ENCODE measurements at places on chromosomes 13 and 19.

DNA sequence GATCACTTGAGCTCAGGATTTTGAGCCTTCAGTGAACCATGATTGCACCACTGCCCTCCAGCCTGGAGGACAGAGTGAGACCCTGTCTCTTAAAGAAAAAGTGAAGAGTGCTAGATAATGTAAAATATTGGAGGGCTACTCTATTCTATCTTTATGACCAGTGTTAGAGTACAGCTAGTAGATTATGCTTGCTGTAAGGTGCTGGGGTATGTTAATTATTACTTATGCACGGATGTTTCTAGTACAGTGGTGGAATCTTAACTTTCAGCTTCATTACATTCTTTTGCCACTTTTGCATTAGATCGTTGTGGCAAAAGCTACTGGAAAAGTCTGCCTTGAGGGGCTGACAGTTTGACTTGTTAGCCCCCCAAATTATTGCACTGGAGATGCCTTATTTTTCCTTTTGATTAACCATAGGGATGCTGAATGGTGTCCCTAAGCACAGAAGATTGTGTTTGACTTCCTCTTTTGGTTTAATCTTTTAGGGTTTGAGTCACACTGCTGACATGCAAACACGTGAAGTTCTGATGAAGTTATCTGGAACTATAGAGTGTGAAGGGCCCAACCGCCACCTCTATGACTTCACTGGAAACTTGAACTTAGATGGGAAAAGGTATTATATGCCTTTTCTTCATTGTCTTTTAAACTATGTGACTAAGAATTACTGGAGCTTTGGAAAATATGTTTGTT, 169.8 kb downstream of the ATP8A2 start:
- no peak for DNase-seq

GRCh38 chr13:33649212-33649878, 168.6 kb upstream of the RFC3 start:
- peak; percentile 37 for DNase-seq

- DNase-seq = no peak
These were observed 53.3 kb downstream of the STK24 start for GRCh38 chr13:98523455-98524102.

- no peak for DNase-seq
These were observed 5.0 kb upstream of the KLK8 start for GRCh38 chr19:51006406-51006805.

DNA sequence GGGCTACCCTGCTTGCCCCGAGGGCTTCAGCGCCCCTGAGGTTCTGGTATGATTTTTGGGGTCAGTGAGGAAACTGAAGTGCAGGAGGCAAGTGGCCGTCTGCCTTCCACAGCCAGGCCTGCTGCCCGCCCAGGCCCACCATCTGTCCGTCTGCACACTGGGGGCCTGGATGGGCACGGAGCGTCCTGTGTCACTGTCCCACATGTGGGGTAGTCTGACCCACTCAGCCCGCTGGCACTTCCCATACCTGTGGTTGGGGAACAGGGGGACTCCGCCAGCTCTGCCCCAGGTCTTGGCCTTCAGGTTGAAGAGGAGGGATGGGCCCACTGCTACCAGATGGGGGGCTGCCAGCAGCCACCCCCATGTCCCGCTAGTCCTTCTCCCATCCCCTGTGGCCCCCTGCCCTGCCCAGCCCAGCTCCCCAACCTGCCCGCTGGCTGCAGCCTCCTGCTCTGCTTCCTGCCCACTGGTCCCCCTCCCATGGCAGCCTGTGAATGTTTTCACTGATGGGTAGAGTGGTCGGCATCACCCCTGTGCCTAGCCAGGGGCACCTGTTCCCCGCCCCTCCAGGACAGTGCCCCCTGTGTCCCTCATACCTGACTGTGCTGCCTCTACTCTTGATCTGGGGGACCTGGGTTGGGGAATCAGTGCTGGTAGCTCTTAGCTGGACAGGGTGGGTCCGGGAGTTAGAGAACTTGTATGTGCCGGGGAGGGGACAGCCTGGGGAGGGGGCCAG, 9.5 kb downstream of the PIAS4 start:
- DNase-seq = no peak

GRCh38 chr13:99813336-99814095, 158.1 kb downstream of the ZIC5 start:
- DNase-seq = no peak

DNA sequence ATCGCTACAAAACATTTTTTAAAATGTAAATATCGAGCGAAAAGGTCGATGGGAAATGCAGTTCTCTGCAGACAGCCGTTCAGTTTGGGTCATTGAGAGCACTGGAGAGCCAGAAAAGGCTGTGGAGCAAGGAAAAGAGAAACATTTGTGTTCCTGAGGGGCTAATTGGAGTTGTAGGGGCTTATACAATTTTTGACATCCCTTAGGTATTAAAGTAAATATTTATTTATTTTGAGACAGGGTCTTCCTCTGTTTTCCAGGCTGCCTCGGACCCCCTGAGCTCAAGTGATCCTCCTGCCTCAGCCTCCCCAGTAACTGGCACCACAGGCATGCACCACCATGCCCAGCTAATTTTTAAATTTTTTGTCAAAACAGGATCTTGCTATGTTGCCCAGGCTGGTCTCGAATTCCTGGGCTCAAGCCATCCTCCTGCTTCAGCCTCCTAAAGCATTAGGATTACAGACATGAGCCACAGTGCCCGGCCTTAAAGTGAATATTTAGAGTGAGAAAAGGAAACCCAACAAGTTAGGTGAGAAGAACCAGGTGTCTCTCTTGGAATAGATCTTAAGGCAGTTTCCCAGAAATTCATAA, 825 bp upstream of the YIF1B start:
- DNase-seq = no peak

DNA sequence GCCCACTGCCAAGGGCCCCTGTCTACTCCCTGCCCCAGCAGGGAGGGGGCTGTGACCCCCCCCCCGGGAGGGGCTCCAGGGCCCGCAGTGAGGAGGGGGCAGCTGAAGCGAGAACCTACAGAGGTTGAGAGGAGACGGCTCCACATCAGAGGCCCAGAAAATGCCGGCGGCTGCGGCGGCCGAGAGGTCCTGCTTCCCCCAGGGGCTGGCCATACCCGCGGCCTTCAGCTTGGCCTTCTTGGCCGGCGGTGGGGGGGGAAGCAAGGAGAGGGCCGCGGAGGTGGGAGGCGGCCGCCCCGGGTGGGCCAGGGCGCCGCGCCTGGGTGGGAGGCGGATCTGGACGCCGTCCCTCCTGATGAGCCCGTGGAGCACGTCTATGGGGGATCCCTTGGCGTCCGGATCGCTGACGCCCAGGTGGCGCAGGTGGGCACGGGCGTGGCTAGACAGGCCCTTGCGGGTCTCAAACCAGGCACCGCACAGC, 9.2 kb upstream of the AKAP8L start:
- no peak for DNase-seq

- DNase-seq = no peak
These were observed 55.2 kb downstream of the XPO4 start for GRCh38 chr13:20847296-20847695.

DNA sequence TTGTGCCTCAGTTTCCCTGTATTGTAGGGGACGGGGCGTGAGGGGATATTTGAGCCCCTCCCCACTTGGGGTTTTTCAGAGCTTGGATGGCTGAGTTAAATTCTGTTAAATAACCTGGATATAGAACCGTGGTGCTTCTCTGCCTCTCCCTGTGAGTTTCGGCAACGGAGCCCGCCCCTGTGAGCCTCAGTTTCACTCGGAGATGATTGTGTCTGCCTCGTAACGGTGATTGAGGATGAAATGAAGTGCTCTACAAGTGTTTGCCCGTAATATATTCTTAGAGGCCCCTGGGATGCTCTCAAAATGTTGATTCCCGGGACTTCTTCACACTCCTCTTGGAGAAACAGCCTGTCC, 509 bp downstream of the KXD1 start:
- no peak for DNase-seq

GRCh38 chr19:5932146-5932545, 18.1 kb downstream of the CAPS start:
- no peak for DNase-seq

DNA sequence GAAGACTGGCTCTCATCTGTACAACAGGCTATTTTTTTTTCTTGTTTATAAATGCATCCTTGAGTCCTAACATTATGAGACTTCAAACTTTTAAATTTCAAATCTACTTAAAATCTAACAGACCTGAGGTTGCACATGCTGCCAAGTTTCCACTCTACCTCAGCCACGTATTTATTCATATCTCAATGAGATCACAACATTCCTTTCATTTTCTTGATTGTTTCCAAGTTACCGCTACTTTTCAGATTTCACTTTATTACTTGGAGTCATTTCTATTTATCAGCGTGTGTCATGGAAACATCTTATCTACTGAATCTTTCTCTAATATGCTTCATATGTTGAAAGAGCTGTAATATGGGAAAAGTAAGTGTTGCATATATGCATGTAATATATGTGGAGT, 1257.5 kb upstream of the ATXN8OS start:
- peak; percentile 15 for DNase-seq

GRCh38 chr19:50703915-50704796, 15.4 kb downstream of the SHANK1 start:
- no peak for DNase-seq

GRCh38 chr13:48403151-48403631, 9.7 kb downstream of the LPAR6 start:
- DNase-seq = peak; percentile 65

DNA sequence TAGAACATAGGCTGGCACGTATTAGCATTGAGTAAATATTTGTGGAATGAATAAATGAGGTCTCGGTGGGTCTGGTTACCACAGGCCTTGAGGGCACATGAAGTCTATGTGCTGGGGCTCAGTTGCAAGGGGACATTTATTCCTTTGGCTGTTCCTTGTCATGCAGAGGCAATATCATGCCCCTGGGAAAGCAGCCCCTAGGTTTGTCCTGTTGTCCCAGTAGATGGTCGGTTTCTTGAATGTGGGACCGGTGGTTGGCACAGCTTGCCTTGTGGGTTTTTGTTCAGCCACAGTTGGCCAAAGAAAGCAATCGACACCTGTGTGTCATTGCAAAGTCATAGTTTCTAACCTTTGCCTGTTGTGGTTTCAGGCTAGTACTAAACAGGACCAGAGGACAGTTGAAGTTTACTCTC, 24.7 kb upstream of the GPR183 start:
- no peak for DNase-seq
